Occipital lobe (tissue), 3 donors: ENCODE measurements at places on chromosomes 4 and X. TPM values are rescaled to one million over a fixed set of nuclear protein-coding genes. Genes with fewer than 3 reads are reported as not detected.

DNA sequence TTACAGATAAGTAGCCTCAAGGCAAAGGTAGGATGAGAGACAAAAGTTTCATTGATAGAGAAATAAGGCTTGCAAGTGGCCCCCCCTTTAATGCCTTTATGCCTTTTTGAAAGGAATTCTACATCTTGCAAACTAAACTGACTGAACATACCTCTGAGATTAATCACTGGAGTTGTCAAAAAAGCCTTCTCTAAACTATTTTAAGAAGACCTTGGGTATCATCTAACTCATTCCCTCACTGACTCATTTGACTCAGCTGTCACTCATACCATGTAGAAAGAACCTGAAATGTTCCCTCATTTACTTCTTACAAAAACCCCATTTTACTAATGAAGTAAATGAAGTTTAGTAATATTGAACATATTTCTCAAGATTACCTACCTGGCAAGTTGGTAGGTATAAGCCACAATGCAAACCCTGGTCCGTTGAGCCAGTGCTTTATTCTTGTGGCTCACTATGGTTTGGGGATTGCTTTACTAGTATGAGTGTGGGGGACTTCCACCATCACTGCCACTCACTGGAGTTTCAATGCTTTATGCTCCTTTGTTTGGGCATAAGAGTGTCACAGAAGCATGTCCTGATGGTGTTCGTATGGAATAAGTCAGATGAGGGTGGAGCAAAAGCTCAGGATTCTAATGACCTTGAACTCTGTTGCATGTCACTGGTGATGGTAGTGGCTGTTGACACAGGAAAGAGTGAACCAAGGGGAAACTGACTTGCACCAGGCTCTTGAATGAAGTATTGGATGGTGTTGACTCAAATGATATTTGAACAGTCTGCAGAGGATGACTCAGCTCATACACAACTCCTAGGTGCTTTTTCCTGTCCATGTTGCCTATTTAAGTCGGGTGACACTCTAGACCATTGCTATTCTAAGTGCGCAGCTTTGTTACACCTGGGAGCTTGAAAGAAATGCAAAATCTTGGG, 305.5 kb upstream of the EMCN start:
- no peak for DNase-seq

DNA sequence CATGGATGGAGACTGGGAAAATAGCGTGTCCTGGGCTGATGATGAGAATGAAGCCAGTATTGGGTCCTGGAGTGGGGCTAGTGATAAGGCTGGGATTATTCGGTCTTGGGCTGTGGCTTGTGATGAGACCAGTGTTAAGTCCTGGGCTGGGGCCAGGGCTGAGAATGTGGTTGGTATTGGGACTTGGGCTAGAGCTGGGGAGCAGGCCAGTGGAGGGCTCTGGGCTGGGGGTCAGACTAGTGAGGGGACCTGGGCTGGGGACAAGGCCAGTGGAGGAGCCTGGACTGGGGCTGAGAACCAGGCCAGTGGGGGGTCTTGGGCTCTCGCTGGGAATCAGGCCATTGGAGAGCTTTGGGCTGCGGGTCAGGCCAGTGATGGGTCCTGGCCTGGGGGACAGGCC, 6.7 kb downstream of the ARMCX4 start:
- no peak for DNase-seq

GRCh38 chr4:1408418-1408817, 2.2 kb upstream of the NKX1-1 start:
- DNase-seq, result no peak

DNA sequence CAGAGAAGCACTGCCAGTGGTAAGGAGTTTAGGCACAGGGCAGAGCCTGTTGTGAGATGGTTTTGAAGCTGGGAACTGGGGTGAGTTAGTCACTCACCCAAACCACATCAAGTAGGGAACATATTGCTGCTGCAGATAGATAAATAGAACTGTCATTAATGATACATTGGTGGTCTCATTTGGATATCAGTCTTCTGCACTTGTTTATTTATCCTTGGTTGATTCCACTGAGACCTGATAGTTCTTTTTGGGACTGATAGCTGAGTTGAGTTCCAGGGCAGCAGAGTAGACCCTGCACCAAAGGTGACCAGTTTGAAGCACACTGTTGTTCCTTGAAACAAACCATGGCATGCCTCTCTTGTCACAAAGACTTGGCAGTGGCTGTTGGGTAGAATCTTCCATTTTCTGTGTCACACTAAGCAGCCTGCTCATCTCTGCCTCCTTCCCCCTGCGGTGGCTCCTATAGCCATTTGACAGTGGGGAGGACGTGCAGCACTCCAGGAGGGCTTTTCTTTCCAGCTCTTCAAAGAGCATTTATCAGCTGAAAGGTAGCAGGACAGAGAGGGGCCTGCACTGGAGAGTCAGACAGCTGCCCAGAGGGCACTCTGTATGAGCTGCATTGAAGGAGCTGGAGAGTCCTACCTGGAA, 59.7 kb upstream of the TMEM164 start:
- no peak for DNase-seq

DNA sequence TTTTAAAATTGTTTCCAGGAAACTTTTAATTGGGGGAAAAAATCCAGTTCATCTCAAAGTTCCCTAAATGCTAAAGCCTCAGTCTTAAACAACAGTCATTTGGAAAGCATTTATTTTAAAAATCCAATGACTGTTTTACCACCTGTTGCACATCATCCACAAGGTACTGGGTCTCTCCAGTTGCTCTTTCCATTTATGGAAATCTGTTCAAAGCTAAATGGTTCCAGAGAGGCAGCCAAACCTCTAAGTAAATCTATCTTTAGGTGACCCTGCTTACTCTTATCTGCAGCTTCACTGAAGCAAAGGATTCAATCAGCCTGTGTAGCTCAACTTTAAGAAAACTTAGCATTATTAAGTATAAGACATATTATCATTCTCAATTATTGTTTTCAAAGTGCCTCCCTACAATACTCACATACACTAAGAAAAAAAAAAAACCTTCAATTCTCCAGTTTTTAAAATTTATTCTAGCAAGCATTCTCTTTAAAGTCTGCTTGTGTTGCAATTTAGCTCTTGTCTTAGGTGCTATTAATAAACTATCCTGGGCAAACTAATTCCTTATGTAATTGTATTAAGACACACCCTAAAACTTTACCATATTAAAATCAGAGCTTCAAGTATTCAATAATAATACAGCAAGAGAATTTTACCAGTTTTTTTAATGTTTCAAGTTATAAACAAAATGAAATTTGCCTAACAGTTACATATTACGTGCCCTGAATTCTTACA, 60.6 kb downstream of the NOCT start:
- DNase-seq, result no peak

- DNase-seq, result peak; percentile 49
These were observed 67.5 kb upstream of the CLDN34 start for GRCh38 chrX:9899640-9900111.

DNA sequence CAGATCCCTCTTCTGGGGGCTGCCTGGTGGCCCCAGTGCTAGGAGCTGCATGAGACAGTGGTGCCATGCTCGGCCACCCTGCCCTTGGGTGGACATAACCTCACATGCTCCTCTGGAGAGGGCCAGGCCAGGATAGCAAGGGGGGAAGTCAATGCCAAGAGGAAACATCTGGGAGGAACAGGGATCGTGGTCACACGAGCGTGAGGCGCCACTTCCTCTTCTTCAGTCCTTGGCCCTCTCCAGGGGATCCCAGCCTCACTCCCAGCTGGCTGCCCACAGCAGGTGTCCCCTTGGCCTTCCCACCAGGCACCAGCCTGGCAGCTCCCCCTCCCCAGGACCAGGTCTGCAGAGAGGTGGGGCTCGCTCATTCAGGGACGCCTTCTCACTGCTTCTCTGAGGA, 28.6 kb downstream of the TBC1D14 start:
- DNase-seq, result no peak

Gene GNRHR
- not detected for total RNA-seq

Gene PSAPL1
- total RNA-seq, result not detected
